ENCODE measurements at places on chromosomes 11 and 22.

GRCh38 chr11:19073454-19074415 is 13.2 kb upstream of the MRGPRX2 start:
- no peak for DNase-seq

DNA sequence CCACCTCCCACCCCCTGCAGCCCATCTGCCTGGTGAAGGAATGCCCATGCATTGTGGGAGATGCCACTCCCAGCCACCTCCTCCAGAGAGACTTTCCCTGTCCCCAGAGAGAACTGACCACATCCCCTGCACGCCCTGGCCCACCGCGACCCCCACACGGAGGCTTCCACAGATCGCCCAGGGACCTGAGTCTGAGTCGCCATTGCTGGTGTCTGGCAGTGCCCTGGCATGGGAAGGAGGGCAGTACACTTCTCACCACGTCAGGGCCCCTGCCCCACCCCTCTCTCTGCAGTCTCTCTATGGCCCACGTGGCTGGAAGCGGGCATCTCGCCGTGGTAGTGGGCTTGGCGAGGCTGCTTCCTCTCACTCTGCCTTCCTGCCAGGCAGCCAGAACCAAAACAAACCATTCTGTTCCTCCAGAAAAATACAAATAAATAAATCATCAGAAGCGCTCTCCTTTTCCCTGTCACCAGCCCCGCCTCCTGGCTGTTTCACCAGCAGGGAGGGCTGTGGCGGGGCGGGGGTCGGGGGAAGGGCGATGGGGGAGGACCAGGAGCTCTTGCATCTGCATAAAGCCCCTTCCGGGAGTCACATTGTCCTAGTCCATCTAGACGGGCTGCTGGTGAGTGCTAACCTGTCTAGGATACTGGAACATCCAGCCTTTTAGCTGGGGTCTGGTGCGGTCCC is 20.9 kb downstream of the SHISAL1 start:
- DNase-seq, result no peak

- DNase-seq, result no peak
Measured at GRCh38 chr22:34992672-34993071, 73.3 kb upstream of the ISX start.

DNA sequence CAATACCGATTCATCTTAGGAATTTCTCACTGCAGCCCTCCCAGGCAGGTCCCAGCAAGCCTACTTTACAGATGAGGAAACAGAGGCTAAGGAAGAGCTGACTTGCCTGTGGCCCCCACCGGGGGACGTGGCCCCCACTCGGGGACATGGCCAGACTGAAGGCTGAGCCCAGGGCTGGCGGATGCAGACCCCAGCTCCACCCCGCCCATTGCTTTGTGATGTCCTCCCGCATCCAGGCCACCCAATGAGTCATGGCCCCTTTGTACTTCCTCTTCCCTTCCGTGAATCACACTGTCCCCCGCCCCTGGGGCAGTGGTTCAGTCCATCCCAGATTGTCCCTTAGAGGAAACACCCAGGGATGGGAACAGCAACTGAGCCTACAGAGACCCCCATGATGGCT is 116.0 kb upstream of the ANO1 start:
- no peak for DNase-seq

DNA sequence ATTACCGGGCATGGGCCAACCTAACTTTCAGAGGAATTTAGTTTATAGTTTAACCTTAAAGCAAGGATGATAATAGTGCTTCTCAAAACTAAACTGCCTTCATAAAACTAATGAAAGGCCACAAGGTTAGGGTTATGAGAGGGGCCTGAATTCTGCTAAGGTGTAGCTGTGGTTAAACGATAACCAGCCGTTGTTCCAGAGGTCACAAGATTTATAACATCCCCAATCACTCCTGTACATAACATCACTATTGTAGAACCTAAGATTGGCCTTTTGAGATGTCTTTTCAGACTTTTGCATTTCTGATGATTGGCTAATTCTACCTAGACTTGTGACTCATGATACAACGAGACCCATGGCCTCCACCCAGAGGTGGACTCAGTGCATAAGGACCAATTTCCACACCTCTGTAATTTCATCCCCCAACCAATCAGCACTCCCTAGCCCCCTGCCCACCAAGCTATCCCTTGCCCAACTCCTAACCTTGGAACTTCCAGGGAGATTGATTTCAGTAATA is 69.8 kb downstream of the ADAMTS15 start:
- DNase-seq, result no peak

GRCh38 chr11:111510311-111510710 is 1.9 kb downstream of the BTG4 start:
- no peak for DNase-seq

- no peak for DNase-seq
Measured at GRCh38 chr11:95248666-95249467, 17.9 kb upstream of the SESN3 start.

DNA sequence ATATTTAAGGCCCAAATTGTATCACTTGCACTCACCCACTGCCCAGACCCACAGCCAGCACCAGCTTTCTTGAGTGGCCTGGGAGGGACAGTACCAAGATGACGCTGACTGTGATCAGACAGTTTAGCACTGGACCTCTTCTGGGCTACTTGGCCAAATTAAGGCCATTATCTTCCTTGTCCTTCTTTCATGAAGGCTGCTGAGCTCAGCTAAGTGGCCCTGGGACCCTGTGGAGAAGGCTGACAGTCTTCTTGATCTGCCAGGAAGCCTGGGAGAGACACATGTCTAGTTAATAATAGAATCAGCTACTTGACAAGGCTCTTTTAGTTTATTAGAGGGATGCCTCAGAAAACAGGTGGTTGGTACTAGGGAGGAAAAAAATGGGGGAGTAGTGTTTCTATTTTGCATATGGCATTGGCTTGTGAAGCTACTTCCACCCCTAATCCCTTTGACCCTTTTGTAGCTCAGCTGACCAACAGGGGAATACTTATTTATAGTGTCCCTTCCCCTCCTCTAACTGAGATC is 127.9 kb upstream of the NTM start:
- no peak for DNase-seq

GRCh38 chr22:46815896-46816731 is 53.7 kb downstream of the TBC1D22A start:
- no peak for DNase-seq

GRCh38 chr11:8011981-8012444 is 24.9 kb downstream of the EIF3F start:
- no peak for DNase-seq

DNA sequence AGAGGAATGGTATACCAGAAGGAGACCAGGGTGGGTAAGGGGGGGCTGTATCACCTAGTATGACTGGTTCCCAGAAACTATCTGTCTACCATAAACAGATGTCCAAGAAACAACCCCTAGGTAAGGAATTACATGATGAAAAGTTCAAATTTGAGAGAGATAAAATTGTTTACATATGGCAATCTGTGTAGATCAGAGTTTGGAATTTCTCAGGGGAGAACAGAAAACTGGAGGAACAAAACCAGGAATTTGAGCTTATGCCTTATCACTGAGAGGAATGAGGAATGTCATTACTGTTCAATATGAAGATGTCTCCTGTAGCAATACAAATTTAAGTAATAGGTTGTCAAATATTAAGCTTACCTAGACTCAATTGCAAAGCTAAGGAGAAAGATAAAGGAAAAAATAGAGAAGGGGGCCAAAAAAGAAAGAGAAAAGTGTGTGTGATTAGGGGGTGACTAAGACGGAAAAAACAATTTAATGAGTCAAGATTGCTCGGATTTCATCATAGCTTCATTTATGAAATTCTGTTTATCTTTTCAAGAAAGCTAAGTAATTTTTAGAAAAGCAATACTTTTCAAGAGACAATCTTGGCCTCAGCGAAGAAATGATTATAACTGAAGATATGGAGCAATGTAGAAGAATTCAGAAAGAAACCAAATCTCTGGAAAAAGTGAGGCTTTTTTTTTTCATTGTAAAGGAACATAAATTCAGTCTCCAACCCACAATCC is 117.8 kb downstream of the APOL5 start:
- no peak for DNase-seq

DNA sequence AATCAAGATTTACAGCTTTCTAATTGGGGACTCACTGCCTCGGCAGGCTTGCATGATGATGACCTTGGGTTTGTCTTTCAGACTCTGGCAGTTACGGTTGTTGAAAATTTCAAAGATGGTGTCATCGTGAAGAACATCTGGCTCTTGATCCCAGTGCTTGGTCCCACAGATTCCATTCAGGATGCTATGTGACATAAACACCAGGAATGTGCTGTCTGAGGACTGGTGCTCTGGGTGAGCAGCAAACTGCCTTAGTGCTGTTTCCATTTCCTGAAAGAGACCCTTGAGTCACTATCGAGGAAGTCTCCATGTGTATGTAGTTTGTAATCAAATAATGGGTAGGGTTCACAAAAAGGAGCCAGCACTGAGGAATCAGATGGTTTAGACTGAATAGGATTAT is 7.1 kb downstream of the CASP12 start:
- no peak for DNase-seq

GRCh38 chr11:75472081-75472732 is 39.2 kb upstream of the KLHL35 start:
- DNase-seq, result no peak

GRCh38 chr22:49497266-49497665 is 330.4 kb downstream of the BRD1 start:
- DNase-seq, result no peak

- DNase-seq, result no peak
Measured at GRCh38 chr22:31567702-31568101, 71.4 kb downstream of the SFI1 start.

DNA sequence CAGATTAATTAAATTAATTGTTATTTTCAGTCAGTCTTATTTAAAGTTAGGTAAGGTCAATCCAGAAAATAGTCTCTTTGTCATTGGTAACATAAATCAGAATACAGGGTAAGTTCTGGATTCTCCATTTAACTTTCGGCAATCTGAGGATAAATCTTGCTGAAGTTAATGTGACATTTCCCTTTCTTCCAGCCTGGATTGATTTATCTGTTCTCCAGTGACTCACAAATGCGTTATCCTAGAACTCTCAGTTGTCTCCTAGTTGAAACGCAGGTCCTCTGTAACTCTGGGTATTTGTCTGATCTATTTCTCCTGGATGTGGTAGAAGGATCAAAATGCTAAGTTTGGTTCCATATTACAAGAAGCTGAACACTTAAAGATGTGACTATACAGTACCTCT is 21.0 kb downstream of the OR51E1 start:
- no peak for DNase-seq

DNA sequence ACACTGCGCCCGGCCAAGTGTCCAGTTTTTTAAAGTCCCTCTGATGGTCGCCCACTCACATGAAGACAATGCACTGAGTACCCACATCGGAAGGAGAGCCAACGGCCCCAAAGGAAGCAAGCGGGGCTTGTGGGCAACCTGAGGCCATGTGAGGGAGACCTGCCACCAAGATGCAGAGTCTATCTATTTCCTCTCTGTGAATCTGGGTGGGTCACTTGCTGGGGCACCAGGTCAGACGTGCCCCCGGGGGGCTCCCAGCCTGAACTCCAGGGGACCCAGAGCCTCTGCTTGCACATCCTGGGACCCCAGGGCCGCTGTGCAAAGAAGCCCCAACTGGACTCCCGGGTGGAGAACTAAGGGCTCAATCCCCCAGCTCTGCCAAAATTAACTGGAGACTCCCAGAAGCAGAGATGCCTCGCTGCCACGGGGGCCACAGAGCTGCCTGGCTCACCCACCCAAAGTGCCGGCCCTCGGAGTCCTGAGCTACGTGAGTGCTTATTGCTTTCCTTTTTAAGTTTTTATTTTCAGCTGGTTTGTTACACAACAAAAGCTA is 106.4 kb downstream of the BRD1 start:
- DNase-seq, result no peak

DNA sequence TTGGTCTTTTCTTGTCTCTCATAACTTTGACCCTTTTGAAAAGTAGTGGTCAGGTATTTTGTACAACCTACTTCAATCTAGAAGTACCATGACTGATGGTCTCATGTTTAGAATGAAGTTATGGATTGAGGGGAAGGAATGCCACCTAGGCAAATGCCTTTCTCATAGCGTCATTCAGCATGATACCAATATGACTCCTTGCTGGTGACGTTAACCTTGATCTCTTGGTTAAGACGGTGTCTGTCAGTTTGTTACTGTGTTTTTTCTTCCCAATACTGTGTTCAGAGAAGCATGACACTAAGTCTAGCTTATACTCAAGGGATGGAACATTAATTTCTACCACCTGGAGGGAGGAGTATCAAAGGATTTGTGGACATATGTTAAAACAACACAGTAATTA is 130.9 kb downstream of the KIF18A start:
- no peak for DNase-seq

- no peak for DNase-seq
Measured at GRCh38 chr11:102121329-102121728, 11.1 kb downstream of the YAP1 start.

DNA sequence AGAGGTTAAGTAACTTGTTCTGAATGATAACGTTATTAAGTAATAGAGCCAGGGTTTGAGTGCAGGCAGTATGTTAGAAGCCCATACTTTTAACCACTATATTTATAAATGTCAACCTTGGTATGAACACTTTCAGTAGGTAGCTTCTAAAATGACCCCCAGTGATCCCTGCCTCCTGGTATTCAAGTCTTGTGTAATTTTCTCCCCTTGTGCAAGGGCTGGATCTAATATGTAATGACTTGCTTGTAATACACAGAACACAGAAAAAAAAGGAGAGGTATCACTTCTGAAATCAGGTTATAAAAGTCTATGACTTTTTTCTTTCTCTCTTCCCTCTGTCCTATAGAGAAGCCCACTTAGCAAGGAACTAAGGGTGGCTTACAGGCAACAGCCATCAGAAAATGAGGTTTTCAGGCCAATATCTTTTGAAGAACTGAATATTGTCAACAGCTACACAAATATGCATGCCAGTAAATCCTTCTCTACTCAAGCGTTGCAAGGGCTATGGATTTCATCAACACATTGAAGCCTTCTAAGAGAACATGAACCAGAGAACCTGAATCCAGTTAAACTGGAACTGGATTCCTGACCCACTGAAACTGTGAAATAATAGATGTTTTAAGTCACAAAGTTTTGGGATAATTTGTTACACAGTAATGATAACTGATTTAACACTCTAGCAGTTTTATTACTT is 712.3 kb downstream of the METTL15 start:
- DNase-seq, result no peak

DNA sequence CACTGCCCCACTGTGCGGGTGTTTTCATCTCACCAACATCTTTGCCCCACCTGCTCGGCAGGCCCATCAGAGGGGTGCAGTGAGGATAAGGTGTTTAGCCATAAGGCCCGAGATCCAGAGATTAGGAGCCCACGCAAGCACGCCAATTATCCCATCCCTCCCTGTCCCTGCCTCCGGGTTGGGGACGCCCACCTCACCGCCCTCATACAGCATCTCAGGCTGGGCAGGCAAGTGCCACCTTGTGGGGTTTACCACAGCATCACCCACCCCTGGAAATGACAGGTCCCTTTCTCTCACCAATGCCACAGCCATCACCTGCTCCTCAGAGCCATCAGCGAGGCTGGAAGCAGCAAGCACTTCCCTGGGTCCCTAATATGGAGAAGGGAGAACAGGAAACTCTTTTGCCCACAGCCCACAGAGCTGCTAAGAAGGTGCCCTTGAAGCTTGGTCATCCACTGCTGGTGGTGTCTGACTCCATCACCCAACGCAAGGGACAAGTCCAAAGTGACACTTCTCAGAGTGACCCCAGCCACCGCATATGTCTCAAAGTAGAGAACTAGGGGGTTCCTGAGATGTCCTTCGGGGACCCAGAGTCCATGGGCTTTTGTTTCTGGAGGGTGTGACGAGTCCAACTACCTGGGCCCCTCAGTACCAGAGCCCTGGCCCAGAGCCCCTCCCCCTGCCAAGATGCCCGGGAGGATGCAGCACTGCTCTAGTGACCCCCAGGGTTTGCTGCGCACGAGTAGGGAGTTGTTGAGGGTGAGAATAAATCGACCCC is 15.8 kb downstream of the VPS37C start:
- DNase-seq, result no peak

- no peak for DNase-seq
Measured at GRCh38 chr11:112229746-112230433, 3.7 kb downstream of the PTS start.

GRCh38 chr11:128853559-128853958 is 13.5 kb downstream of the KCNJ1 start:
- DNase-seq, result no peak

Measured in activated CD4-positive, alpha-beta T cell treated with anti-CD3 and anti-CD28 coated beads, Interleukin-2, amount 50 U/mL, for 24 hours (primary cell).